ENCODE measurements at places on chromosomes 2 and 18.
A peak's percentile ranks its signal among the peaks of the same experiment; 100 is the strongest.

GRCh38 chr2:151350579-151351195 is 6.7 kb upstream of the TNFAIP6 start:
- no peak for DNase-seq

GRCh38 chr18:69889009-69889408 is 58.7 kb downstream of the CD226 start:
- no peak for DNase-seq

- no peak for DNase-seq
These were observed 256.7 kb upstream of the SETBP1 start for GRCh38 chr18:44423814-44424644.

DNA sequence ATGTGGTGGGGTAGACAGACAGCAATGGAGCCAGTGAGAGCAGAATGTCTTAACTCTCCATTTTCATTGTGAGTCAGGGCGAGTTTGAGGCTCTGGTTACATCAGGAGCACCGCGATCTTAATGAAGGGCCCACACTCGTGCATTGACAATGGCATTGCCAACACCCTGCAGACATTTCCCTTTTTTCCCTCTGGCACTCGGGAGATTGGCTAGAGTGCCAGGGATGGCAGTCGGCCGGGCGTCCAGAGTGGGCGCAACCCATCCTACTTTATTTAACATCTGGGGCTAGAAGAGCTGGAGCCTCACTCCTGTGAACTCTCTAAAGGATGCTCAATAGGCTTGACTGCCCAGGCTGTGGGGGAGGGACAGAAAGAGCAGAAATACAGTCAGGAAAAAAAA is 9.7 kb downstream of the PROKR1 start:
- no peak for DNase-seq

DNA sequence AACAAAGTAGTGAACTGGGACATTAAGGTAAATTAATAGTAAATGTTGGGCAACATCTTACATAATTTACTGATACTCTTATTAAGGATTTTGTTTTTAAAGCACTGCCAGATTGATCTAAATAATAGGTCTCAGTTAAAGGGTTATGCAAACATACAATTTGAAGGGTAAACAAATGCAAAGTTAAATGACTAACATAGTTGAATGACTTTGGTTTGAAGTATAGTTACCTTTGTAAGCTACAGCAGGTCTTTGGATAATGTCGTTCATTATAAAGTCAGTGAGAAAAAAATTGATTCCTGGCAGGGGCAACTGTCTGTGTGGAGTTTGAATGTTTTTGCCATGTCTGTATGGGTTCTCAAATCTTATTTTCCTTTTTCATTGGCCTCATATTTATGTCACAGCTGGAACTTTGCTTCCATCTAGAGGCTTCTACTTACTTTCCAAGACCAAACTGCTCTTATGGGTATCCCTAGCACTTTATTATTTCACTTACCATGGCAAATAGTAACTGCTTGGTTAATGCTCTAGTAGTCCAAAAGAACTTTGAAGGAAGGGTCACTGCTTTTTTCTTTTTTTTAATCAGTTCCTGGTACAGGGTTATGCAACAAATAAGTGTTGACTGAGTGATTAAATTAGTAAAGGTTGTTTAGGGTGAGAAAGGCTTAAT is 107.8 kb downstream of the NBEAL1 start:
- DNase-seq: no peak

- DNase-seq: no peak
These were observed 71.9 kb downstream of the MOGAT1 start for GRCh38 chr2:222743251-222743812.

GRCh38 chr2:109647636-109648035 is 33.5 kb downstream of the SOWAHC start:
- DNase-seq: no peak

DNA sequence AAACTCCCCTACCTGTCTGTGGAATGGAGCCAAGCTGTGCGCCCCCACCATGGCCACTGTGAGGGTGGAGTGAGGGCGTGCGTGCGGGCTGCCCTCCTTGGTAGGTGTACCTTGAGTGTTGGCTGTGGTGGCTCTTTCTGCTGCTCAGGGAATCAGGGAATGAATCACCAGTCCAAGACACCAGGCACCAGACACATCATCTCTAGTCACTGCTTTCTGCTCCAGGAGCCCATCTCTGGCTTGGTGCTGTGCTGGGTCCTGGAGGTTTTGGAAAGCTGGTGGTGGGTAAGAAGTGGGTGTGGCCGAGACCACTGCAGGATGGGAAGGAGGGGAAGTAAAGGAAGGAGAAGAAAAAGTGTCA is 209.9 kb downstream of the SEPTIN10 start:
- DNase-seq: no peak

GRCh38 chr2:174802459-174802858 is 38.2 kb upstream of the CHRNA1 start:
- no peak for DNase-seq

GRCh38 chr2:200310545-200310971 is 4.1 kb downstream of the SPATS2L start:
- DNase-seq: no peak

- no peak for DNase-seq
These were observed 21.9 kb downstream of the PPP3R1 start for GRCh38 chr2:68230241-68231060.

DNA sequence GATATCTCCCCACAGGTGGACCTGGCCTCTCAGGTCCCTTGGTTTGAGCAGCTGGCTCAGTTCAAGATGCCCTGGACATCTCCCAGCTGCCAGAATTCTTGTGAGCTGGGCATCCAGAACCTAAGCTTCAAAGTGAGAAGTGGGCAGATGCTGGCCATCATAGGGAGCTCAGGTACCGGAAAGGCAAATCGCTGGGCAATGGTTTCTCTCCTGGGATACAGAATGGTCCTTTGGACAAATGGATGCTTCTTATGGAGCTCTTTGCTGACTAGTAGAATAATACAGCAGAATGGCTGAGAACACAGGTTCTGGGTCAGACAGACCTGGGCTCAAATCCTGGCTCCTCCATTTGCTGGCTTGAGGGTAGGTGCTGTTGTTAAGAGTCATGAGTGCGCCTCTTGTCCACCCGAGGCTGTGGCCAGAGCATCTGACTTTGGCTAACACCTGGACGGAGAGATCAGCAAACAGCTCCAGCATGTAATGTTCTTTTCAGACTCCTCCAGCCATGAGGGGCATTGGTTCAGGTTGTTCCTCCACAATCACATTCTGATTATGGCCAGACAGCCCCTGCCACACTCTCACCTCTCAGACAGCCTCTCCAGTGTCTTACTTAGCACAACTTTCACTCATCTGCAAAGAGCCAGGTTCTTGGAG is 7.5 kb downstream of the ABCG8 start:
- no peak for DNase-seq

DNA sequence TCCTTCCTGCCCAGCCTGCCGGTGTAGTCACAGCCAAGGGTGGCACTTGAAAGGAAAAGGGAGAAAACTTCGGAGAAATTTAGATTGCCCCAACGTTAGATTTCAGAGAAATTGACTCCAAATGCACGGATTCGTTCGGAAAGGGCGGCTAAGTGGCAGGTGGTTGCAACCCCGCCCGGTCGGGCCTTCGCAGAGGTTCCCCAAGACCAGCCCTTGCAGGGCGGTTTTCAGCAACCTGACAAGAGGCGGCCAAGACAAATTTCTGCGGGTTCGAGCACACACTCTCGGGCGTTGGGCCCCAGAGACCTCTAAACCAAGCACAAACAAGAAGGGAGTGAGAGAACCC is 4.8 kb downstream of the ONECUT2 start:
- no peak for DNase-seq

- DNase-seq: peak; percentile 31
These were observed 47.0 kb upstream of the PLEKHM3 start for GRCh38 chr2:208072250-208072892.

DNA sequence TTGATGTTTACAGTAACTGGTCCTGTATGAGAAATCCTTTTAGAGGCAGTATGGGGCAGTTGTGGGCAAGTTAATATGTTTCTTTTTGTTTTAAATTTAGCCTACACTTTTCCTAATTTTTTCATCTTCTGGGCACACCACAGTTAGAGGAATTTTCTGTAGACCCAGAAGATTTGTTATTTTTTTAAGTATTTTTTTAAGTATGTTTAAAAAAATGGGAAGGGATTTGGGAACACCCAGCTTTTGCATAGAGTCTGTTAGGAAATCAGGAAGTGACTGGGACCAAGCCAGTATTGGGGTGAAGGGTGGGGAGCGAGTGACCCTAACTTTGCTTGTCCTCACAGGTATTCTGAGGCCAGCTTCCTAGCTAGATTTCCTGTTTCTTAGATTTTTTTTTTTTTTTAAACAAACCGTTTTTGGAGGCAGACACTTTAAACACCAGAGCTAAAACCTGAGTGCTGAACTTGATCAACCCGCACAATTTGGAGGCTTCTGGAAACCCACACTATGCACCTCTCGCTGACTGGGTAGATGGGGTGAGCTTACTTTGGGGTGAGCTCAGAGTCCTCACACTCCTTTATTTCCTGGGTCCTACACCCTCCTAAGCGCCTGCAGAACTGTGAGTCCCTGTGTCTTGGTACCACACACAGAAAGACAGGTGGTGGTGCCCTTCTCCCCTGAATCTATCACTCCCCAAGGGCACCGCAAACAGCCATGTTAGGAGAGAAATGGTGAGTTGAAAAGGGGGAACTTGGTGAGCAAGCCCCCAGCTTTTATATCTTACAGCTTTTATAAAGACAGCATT is 5.2 kb downstream of the GATA6 start:
- DNase-seq: no peak

DNA sequence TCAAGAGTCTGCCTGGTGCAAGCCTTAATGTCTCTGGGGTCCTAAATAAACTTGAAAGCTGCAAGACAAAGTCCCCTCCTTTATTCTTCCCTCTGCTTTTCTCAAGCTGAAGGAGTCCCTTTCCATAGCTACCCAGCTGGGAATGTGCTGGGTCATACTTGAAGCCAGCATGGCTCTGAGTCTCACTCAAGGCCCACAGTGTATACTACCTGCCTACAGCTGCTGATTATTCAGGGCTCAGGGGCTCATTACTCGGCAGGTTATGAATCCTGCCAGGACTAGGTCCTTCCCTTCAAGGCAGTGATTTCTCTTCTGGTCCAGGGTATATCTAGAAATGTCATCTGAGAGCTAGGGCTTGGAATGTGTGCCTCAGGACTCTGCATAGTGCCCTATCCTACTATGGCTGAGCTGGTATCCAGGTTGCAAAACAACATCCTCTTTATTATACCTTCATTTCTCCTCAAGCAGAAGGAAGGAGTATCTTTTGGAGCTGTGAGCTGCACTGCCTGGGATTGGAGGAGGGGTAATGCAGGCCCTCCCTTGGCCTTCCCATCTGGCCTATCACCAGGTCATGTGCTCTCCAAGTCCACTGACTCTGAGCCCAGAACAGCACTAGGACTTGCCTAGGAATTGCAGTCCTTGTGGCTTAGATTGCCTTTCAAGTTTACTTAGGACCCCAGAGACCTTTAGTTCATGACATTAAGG is 22.3 kb downstream of the IL1RN start:
- DNase-seq: no peak

DNA sequence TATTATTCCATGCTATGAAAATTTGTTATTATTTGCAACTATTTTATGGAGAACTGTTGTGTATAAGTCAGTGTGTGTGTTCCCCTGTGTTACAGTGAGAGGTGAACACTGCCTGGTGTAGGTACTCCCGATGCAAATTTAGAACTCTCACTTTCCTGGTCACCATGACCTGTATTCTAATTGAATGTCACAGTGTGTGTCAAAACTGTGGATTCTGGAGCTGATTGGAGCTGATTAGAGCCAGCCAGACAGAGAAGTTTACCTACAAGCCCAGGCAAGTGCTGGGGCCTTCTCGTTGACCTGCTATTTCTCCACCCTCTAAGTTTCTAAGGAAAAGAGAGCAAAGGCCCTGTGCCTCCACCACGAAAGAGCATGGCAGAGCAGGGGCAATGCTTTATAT is 216.0 kb downstream of the NYAP2 start:
- DNase-seq: no peak

DNA sequence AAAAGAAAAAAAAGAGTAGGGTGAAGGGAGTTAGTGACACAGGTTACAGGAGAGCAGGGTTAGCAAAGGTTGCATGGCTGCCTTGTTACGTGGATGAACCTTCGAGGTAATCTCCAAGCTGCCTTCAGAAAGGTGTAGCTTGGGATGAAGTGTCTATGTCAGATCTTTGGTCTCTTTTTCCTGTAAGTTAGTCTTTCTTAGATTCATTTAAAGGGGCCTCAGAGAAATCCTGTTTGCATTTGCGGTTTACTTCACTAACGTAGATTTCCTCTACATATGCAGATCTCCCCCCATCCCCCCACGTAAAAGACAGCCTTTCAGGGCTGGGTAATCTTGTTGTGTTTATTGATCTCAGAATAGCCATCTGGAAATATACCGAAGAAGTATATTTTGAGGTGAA is 83.7 kb downstream of the MTA3 start:
- DNase-seq: no peak

- DNase-seq: no peak
These were observed 33.6 kb upstream of the ATP6V1B1 start for GRCh38 chr2:70902067-70902442.

DNA sequence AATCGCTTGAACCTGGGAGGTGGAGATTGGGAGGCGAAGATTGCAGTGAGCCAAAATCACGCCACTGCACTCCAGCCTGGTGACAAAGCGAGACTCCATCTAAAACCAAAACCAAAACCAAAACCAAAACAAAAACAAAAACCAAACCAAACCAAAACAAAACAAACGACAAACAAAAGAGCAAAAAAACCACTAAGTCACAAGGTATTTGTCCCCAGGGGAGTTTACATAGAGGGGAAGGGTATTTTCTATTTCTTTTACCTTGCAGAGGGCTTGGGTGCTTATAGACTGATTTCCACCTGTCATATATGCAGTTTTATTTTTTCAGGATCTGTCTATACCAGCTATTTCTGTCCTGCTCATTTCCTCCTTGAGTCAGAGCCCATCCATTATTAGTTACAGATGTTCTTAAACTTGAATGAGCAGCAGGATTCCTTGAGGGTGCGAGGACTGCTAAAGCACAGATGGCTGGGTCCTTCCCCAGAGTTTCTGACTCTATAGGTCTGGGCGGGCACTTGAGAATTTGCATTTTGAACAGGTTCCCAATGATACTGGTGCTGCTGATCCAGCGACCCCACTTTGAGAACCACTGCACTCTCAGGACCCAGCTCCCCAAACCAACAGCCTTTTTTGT is 102.2 kb upstream of the UXS1 start:
- DNase-seq: no peak

GRCh38 chr18:77006305-77007175 is 126.0 kb downstream of the MBP start:
- DNase-seq: no peak

- no peak for DNase-seq
These were observed 23.0 kb downstream of the CDC42EP3 start for GRCh38 chr2:37648331-37649011.

DNA sequence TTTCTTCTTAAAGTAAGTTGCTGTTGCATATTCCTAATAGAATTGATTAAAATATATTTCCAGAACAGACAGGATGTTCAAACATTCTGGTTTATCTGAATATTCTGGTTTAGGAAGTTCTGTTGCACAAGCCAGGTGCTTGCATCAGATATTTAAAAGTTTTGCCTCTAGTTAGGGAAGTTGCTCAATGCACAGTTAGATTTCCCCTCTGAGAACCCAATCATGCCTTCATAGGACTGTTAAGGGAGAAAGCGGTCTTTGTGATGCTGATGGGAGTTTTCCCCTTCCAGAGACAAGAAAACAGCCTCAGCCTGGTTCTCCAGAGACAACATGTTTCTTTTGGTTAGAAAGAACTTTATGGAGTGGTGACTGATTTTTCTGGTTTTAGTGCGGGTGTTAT is 65.6 kb upstream of the REV1 start:
- no peak for DNase-seq

All from omental fat pad (tissue), 4 donors.